ENCODE measurements at places on chromosomes 2 and 18.

DNA sequence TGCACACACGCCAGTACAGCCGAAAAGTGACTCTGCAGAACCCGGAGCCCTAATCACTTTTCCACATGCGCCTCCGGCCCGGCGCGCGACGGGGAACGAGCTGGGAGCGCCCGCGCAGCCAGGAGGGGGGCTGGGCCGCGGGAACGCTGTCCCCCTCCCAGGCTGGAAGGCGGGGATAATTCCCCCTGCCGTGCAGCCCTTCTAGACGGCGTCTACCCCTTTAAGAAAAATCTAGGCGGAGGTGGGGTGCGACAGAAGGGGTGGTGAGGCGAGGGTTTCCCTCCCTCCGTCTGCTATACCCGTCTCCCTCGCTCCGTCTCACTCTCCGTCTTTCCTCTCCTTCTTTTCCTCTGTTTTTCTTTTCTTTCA lies 2.4 kb downstream of the CYP26B1 start:
- DNase-seq: peak; percentile 60

DNA sequence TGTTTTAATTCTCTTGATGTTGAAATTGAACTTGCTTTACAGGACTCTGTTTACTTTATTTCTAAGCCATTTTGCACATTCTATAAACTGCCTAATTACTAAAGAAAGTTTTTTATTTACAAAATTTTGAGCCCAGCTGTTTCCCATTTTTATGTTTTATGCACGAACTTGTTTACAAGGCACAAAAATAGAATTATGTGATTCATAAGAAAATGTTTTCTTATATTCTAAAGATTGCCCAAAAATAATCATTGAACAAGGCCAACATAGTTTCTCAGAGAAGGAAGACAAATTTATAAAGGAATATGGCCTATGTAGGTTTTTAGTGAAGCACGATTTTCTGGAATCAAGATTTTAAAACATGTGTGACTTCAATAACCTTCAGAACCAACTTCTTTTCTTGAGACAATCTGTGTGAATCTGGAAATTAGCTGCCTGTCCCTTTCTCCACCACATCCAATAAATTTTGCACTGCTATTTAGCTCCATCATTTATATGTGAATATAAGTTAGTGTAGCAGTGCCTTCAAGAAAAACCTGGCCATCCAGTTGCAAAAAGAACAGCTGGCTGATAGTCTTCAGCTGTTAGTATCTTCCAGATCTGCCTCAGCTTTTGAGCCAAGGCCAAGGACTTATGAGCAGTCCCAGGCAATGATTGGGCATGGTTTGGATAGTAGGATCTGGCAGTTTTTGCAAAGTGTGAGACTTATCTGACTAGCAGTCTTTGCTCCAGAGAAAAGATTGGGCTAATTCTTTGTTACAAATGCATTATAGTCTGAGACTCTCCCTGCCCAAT lies 253.2 kb upstream of the COL3A1 start:
- no peak for DNase-seq

GRCh38 chr2:12320991-12321641 lies 395.6 kb upstream of the TRIB2 start:
- peak; percentile 92 for DNase-seq

- peak; percentile 3 for DNase-seq
Observed at GRCh38 chr2:145356056-145356455, 836.1 kb upstream of the ZEB2 start.
